ENCODE measurements at places on chromosomes 7 and 10.
A peak's percentile ranks its signal among the peaks of the same experiment; 100 is the strongest.

GRCh38 chr7:130740606-130741005, 6.6 kb upstream of the KLF14 start:
- DNase-seq: no peak

- no peak for DNase-seq
These were observed 92.8 kb downstream of the STK31 start for GRCh38 chr7:23802720-23803397.

- no peak for DNase-seq
These were observed 8.7 kb downstream of the PGAM2 start for GRCh38 chr7:44056681-44057080.

- no peak for DNase-seq
These were observed 50.3 kb downstream of the JAZF1 start for GRCh38 chr7:28130277-28130676.

- DNase-seq: peak; percentile 65
These were observed 1.8 kb downstream of the HNRNPF start for GRCh38 chr10:43407148-43407575.

- DNase-seq: no peak
These were observed 205.5 kb upstream of the LRRN3 start for GRCh38 chr7:110885474-110885873.

DNA sequence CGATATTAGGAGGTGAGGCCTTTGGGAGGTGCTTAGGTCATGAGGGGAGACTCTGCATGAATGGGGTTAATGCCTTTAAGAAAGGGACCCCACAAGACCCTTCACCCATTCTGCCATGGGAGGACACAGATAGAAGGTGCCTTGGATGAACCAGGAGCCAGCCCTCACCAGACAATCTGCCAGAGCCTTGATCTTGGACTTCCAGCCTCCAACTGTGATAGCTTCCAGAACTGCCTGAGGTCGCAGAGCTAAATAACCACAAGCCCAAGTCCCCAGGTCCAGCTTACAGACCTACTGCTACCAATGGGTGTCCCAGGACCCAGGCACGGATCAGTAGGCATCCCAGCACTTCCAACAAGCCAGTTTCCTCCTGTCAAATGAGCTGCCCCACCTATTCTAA, 37.5 kb downstream of the TNS3 start:
- DNase-seq: no peak

DNA sequence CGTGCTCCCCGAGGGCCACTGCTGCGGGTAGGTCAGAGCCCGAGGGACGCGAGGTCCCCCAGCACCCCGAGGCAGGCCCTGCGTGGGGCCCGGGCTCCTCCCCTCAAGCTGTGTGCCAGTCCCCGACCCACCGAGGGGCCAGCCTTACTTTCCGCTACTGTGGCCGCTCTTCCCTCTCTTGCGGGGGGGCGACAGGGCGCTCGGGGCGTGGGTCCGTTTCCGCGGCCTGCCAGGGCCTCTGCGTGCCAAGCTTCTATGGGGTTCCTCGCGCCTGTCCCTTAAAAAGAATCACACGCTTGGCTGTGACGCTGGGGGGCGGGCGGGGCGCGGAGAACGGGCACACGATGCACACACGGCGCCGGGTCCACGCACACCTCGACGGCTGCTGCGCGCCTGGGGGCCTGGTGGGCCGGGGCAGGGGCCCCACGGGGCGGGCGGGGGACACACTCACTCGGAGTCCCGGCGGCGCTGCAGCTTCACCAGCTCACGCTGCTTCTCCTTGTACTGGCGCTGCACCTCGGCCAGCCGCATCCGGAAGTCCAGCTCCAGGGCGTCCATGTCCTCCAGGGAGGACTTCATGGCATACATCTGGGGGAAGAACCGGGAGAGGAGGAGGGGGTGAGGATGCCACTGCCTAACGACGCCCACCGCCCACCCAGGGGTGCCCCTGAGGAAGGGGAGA, 62.0 kb downstream of the TNRC18 start:
- no peak for DNase-seq

GRCh38 chr10:49061667-49062066, 53.7 kb downstream of the VSTM4 start:
- no peak for DNase-seq

DNA sequence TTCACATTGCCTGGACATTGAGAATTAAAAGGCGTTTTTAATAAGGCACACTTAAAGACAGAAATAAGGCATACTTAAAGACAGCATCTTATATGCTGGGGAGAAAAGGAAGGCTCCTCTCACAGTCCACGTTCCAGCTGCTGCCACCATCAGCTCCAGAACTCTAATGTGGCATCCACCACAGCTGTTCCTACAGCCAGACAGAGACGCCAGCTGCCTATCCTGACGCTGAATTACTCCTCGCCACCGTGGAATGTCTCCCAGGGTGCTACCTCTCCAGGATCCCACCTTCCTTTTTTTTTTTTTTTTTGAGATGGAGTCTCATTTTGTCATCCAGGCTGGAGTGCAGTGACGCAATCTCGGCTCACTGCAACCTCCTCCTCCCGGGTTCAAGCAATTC, 30.8 kb downstream of the SLC37A3 start:
- no peak for DNase-seq

- DNase-seq: no peak
These were observed 29.7 kb downstream of the STMP1 start for GRCh38 chr7:135692055-135692454.

- peak; percentile 69 for DNase-seq
These were observed 25.9 kb downstream of the DNAJB12 start for GRCh38 chr10:72328829-72329204.

DNA sequence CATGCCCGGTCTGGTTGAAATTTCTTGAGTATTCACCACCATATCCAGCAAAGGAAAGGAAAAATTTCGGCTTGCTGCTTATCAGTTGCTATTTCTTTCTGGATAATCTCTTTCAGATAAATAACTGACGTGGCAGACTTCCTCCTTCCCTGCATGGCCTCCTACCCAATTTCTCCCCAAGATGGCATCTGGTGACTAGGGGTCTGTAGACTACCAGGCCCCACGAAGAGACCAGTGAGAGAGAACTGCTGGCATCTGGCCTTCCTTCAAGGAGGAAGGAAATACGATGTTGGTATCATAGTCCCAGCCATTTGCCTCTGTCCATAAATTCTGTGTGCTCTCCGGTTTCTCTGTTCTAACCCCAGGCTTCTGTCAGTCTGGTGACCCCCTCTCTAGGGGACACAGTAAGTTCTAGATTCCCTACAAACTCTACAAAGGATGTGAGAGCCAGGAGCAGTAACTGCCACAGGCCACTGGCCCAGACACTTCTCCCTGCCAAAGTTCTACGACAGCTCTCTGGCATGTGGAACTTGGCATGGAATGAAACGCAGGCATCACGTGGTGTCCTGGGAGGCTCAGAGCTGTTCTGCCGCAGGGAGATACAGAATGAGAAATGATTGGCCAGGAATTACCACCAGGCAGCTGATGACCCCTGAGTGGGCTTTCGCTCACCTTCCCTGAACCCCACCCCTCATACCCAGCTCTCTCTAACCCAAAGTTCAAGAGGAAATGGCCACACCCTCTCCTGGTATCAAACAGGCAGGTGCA, 30.0 kb upstream of the MSRB2 start:
- DNase-seq: no peak

DNA sequence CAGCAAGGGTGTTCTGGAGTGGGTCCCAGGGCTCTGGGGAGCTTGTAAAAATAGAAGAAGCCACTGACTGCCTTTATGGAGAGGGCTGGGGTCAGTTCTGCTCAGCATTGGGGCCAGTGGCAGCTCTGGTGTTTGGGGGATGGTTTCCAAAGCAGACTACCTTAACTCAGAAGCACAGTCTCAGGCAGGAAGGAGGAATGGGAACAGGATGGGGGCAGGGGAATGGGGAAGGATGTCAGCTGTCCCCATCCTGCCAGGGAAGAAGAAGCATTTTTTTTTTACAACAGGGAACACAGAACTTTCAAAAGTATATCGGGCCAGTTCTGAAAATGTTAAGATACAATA, 28.8 kb downstream of the TSPAN15 start:
- no peak for DNase-seq

DNA sequence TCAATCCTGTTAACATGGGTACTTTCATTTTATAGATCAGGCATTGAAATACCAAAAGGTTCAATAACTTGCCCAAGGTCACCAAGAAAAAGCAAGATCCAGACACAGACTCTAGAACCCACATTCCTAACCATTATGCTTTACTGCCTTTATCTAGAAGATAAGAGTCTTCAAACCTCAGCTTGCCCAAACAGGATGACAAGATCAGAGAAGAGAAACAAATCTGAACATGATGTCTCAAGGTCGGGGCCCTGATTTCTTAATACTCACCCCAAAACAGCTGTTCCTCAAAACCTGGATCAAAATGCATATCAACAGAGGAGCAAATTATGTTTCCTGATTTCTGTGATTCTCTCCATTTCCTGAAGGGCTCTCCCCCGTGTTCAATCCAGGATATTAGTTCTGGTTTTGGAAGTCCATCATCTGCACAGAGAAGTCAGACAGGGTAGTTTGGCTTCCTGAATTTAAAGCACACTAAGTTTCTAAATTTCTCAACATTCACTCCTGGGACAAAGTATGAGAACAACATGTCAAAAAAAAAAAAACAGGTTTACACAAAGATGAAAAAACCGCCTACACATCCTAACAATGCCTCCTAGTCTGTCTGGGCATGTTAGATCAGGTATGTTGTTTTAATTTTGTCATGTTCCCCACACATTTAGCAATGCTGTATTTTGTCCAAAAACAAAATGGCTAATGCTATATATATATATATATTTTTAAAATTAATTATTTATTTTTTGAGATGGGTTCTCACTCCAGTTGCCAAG, 16.2 kb downstream of the ZNF786 start:
- no peak for DNase-seq

DNA sequence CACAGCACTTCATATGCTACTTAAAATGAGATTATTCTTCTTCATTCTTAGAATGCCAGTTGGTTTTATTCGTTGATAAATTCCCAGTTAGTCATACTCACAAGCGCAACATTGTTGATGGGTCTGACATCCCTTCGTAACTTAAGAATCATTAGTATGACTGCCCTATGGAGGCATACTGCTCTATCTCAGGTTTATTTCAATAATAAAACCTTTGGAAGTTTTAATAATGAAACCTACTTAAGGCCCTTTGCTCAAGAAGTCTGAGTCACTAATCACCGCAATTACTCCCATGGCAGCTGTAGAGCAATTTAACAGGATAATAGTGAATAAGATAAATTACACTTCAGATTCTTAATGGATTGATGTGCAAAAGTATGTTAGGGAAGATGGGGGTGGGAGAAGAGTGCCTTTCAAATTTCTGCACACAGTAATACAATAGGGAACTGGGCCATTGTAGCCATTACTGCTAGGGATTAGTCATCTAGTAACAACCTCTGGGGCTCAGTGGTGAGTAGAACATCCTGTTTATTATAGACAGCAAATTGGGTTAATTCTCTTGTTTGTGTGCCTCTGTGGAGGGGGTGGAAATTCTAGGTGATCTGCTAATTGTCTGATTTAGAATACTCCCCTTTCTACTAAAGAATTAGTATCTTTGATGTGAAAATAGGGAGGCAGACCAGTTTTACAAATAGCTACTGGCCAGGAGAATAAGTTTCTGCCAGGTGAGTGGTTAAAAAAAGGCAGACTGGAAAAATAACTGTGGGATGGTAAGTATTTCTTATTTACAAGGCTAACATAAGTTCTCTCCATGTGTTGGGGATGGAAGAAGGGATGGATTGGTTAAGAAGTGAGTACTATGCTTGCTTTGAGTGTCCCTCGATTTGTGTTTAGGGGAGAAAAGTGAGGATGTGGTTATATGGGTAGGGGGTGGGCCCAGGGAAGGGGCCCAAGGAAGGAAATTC, 74.5 kb upstream of the VKORC1L1 start:
- no peak for DNase-seq

DNA sequence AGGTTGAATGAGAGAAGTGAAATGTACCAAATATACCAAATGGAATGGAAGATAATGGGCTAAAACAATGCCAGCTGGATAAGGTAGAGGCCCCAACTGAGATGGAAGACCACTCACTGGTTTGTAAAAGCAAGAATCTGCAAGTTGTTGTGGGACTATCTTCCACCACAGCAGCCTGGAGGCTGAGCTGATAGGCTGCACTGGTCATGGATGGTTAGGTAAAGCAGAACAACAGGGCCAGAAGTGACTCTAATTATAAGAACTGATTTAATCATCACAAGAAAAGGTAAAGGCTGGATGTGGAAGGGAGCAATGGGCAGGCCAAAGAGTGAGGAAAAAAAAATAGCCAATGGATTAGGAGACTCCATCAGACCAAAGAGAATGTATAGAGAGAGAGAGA, 11.8 kb downstream of the TFEC start:
- no peak for DNase-seq

GRCh38 chr10:79285315-79286197, 61.7 kb upstream of the PPIF start:
- DNase-seq: peak; percentile 63

DNA sequence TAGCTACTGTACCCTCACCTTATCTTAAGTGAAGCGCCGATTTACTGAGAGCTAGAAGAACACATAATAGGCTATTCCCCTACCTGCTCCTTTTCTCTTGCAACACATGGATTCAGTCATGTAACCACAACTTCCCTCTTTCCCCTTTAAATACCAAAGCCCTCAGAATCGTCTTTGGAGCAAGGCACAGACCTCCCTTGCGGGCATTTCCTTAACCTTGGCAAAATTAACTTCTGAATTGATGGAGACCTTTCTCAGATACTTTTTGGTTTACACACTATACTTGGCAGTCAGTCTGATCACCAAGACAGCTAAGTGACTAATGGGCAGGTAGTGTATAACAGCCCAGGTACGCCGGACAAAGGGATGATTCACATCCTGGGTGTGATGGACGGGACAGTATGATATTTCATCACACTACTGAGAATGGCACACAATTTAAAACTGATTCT, 72.7 kb upstream of the SEC61G start:
- no peak for DNase-seq
